ENCODE measurements at places on chromosomes 6 and 20. TPM values are rescaled to one million over a fixed set of nuclear protein-coding genes. Genes with fewer than 3 reads are reported as not detected.

Gene OOEP
- total RNA-seq: not detected

Gene TSBP1
- not detected for total RNA-seq

Gene GPR63
- 0.10 TPM for total RNA-seq

Gene HCRTR2
- not detected for total RNA-seq

DNA sequence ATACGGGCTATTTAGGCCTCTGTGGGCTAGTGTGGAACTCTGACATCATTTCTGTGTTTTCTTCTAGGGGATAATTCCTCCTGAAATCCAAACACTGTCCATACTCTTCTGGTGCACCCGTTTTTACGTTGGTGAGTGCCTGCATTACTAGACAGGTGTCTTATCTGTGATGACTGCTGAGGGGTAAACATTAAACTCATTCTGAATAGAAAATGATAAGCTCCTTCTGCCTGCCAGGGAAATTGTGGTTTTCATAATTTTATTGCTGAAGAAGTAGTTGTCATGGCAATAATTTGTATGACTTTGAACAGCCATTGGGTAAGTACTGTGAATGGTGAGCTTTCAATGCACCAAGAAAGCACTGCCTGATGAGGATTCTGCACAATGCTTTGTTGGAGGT lies 705.6 kb downstream of the UTRN start:
- no peak for DNase-seq

GRCh38 chr20:16419138-16419715 lies 154.0 kb downstream of the KIF16B start:
- no peak for DNase-seq

- DNase-seq: no peak
Observed at GRCh38 chr20:20582734-20583133, 129.7 kb downstream of the RALGAPA2 start.

DNA sequence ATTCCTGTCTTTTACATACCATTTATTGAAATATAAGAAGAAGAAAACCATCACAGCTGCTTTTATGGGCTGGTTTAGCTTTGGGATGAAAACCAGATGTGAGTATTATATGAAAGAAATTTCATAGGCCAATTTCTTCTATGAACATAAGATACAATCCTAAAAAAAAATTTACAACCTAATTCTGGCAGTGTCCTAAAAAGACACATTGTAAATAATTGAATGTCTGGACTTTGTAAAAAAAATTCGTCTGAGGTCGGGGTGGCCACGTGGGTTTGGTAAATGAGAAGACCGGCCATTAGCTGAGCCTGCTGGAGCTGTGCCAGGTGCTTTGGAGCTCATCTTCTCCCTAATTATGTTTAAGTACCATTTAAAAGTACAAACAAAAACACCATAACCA lies 26.8 kb downstream of the DACT2 start:
- no peak for DNase-seq

- no peak for DNase-seq
Observed at GRCh38 chr6:161233986-161234661, 39.7 kb downstream of the AGPAT4 start.
